ENCODE measurements at places on chromosomes 12 and 14.
A peak's percentile ranks its signal among the peaks of the same experiment; 100 is the strongest.

GRCh38 chr12:5269846-5270245 is 162.1 kb upstream of the NTF3 start:
- DNase-seq = no peak

GRCh38 chr12:91040096-91040755 is 17.6 kb downstream of the KERA start:
- no peak for DNase-seq

DNA sequence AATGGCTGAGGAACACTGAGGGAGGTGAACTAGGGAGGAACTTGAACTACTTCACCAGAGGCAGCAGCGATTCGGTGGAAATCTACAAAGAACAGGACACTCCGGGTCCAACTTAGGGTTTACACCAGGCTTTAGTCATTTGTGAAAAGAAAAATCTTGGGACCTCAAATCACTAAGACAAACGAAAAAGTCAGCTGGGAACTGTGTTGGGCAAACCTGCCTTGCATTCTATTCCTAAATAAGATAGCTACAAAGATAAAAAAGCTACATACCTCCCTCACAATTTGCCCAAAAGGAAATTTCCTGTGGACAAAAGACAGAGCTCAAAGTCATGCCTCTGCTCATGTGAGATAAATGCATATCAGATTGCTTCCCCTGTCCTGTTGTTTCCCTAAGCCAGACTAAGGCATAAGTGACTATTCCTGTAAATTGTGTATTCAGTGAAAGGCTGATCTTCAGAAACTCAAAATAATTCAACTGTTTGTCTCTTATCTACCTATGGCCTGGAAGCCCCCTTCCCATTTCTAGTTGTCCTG is 106.6 kb downstream of the APAF1 start:
- DNase-seq = no peak

GRCh38 chr14:99440278-99440677 is 40.4 kb downstream of the SETD3 start:
- peak; percentile 25 for DNase-seq

GRCh38 chr14:68664225-68664681 is 128.6 kb downstream of the ZFP36L1 start:
- DNase-seq = no peak

Data from vagina (tissue), 2 donors.